ENCODE measurements at places on chromosomes 13 and 19.

DNA sequence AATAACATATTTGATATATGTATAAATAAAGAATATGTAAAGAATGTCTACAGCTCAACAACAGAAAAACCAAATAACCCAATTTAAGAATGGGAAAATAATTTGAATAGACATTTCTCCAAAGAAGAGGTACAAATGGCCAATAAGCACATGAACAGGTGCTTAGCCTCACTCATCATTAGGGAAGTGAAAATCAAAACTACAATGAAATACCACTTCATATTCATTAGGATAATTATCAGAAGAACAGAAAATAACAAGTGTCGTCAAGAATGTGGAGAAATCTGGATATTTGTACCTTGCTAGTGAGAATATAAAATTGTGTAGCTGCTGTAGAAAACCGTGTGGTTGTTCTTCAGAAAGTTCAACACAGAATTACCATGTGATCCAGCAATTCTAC is 8.4 kb upstream of the SUPT20H start:
- no peak for DNase-seq

- no peak for DNase-seq
Measured at GRCh38 chr13:32025730-32026129, 5.8 kb upstream of the FRY start.

GRCh38 chr13:51795419-51795818 is 8.5 kb downstream of the DHRS12 start:
- DNase-seq = no peak

DNA sequence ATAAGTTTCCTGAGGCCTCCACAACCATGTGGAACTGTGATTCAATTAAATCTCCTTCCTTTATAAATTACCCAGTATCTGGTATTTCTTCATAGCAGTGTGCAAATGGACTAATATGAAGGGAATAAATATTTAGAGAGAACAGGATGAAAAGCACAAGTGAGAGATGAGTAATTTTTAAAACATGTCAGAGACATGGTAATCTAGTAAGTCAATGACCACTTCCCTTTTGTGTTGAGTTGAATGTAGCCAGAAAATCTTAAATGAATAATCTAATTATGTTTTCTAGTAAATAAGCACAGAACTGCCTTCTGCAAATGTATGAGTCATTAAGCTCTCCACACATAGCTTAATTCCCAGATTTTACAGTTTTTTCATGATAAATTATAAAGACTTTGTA is 524.1 kb upstream of the SLITRK5 start:
- DNase-seq = no peak

DNA sequence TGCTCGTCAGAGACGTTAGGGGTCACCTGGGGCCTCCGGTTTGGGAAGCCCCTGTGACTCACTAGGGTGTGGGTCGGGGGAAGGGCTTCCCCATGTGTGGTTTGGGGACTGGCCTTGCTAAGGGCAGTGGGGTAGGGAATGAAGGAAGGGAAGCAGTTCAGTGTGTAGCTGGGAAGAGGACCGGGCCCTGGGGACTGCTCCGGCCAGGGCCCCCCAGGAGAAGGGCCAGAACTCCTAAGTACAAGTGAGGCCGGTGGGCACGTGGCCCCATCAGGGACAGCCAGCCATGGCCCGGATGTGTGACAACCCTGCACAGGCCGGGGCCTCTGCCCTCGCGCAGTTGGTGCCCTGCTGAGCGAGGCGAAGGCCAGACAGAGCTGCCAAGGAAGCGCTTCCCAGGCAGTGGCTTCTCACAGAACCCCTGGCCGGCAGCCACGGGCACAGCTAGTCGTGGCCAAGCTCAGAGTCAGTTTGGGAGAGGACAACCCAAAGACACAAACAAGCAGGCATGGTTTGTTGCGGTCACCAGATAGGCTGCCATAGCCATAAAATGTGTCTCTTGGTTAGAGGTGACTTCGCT is 25.7 kb downstream of the TEX29 start:
- no peak for DNase-seq

- DNase-seq = no peak
Measured at GRCh38 chr13:105719859-105720258, 815.6 kb downstream of the EFNB2 start.

DNA sequence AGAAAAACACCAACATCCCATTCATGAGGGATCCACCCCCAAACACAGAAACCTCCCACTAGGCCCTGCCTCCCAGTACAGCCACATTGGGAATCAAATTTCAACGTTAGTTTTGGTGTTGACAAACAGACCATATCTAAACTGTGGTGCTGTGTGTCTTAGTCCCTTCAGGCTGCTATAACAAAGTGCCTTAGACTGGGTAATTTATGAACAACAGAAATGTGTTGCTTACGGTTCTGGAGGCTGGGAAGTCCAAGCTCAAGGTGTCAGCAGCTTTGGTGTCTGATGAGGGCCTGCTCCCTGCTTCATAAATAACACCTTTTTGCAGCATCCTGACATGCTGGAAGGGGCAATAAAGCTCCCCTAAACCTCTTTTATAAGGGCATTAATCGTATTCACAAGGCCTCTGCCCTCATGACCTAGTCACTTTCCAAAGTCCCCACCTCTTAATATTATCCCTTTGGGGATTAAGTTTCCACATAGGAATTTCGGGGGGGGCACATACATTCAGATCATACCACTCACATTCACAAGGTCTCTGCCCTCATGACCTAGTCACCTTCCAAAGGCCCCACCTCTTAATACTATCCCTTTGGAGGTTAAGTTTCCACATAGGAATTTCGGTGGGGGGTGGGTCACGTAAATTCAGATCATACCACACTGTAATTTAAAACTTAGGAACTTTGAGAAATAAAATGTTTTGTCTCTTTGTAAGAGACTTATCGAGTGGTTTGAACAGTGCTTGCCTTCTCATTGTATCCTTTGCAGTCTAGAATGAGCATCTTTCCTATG is 27.5 kb downstream of the ZNF507 start:
- DNase-seq = no peak

GRCh38 chr13:101202590-101202989 is 213.7 kb downstream of the NALCN start:
- no peak for DNase-seq

DNA sequence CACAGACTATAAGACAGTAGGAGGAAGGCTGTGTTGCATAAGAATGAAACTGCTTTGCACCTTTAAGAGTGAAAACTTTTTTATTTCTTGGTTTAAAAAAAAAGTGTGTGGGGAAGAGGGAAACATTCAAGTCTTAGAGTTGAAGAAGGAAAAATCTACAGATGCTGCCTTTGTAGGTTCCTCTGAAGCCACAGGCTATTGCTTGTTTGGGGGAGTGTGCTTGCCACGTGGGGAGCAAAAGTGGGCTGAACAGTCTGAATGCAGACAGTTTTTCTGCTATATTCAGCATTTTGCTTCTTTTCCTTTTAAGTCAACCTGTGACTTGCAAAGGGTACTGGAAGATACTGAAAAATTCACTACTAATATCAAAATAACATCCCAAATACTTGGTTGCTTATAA is 36.9 kb downstream of the EFNB2 start:
- DNase-seq = no peak

GRCh38 chr13:33730147-33730546 is 87.8 kb upstream of the RFC3 start:
- no peak for DNase-seq

GRCh38 chr19:38834590-38834989 is 3.0 kb upstream of the ECH1 start:
- no peak for DNase-seq

DNA sequence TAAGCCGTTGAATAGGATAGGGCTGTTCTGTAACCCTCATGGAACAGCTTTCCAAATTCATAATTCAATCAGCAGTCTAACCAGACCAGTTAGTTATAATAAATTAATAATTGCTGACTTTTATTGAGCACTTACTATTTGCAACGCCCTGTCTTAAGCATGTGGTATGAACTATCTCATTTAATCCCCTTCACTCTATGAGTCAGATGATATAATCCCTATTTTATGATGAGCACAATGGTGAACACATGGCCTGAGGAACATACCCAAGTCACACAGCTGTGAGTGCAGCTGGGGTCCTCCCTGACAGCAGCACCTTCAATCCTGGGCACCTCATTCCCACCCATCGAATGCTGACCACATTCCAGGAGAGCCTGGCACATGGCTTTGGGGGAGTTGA is 28.0 kb upstream of the SACS start:
- no peak for DNase-seq
